ENCODE measurements at places on chromosomes 3 and 15. TPM values are rescaled to one million over a fixed set of nuclear protein-coding genes. Genes with fewer than 3 reads are reported as not detected.

Gene PAQR9
- total RNA-seq: 0.26 TPM

- no peak for DNase-seq
- H3K4me1 ChIP-seq: no peaks in the 10 kb centered on the region
- H3K27ac ChIP-seq: no peak overlapping the region
- H3K27me3 ChIP-seq: no peaks in the 10 kb centered on the region
- H3K36me3 ChIP-seq: no peaks in the 10 kb centered on the region
Observed at GRCh38 chr3:196477678-196478077, 25.9 kb downstream of the RNF168 start.

DNA sequence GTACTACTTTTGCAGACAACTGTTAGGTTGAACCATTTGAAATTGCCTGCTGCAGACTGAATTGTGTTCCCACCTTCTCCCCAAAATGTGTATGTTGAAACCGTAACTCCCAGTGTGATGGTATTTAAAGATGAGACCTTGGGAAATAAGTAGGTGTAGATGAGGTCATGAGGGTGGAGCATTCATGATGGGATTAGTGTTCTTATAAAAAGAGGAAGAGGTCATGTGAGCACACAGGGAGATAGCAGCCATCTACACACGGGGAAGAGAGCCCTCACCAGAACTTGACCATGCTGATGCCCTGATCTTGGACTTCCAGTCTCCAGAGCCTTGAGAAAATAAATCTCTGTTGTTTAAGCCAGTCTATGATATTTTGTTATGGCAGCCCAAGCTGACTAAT, 17.4 kb upstream of the FHIT start:
- no peak overlapping the region for H3K27ac ChIP-seq
- no peaks in the 10 kb centered on the region for H3K27me3 ChIP-seq
- H3K4me3 ChIP-seq: no peak overlapping the region
- no peak for DNase-seq
- no peaks in the 10 kb centered on the region for H3K36me3 ChIP-seq

GRCh38 chr3:28917895-28918475, 362.9 kb upstream of the RBMS3 start:
- H3K4me1 ChIP-seq: no peaks in the 10 kb centered on the region
- H3K27ac ChIP-seq: no peak overlapping the region
- H3K36me3 ChIP-seq: no peaks in the 10 kb centered on the region
- H3K27me3 ChIP-seq: no peaks in the 10 kb centered on the region

Gene GOLGA6L4
- 5.4 TPM for total RNA-seq

Gene LRRC58
- 20.2 TPM for total RNA-seq

DNA sequence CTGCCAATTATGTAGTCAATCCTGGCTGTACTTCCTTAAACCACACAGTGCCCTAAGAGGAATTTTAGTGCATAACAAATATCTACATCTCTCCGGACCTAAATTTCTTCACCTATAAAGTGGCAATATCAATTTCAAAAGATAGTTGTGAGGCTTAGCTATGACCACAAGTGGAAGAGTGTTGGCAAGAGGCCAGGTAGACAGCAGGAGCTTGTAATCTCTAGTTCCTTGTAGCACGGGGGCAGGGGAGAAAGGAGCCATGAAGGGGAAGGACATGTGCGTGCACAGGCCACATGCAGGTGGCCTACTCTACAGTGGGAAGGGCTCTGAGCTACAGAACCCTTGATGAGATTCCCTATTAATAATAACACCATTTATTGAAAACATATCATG, 269.7 kb downstream of the ABHD5 start:
- no peaks in the 10 kb centered on the region for H3K27me3 ChIP-seq
- H3K36me3 ChIP-seq: no peaks in the 10 kb centered on the region
- peak; percentile 3 for DNase-seq
- H3K27ac ChIP-seq: no peak overlapping the region
- no peaks in the 10 kb centered on the region for H3K4me1 ChIP-seq

GRCh38 chr15:51536965-51537574, 85.5 kb downstream of the DMXL2 start:
- H3K27ac ChIP-seq: no peak overlapping the region
- H3K4me1 ChIP-seq: no peaks in the 10 kb centered on the region
- DNase-seq: no peak
